ENCODE measurements at places on chromosomes 3 and 15.

- DNase-seq: no peak
Observed at GRCh38 chr15:93479715-93480114, 390.7 kb upstream of the RGMA start.

GRCh38 chr3:33424606-33425452 is 15.4 kb downstream of the UBP1 start:
- no peak for DNase-seq

DNA sequence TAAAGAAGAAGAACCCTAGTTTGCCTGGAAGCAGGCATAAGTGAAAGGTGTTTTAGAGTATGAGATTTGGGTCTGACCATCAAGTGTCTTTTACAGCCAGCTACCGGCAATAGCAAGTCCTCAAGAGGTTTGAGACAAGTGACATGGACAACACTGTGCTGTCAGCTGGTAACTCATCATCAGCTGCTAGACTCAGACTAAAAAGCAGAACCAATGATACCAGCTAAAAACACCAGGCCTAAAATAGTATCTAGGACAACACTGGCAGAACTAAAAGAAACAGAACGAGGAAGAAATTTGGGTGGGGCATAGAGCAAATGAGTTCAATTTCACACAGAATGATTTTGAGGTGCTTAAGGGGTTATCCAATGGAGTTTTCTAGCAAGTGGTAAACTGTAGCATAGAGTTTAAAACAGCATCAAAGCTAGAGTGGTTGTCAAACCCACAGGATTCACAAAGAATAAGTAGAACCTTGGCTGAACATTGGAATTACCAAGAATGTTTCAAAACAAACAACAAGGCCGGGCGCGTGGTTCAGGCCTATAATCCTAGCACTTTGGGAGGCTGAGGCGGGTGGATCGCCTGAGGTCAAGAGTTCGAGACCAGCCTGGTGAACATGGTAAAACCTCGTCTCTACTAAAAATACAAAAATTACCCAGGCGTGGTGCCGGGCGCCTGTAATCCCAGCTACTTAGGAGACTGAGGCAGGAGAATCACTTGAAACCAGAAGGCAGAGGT is 3.9 kb downstream of the CIAO2A start:
- no peak for DNase-seq

DNA sequence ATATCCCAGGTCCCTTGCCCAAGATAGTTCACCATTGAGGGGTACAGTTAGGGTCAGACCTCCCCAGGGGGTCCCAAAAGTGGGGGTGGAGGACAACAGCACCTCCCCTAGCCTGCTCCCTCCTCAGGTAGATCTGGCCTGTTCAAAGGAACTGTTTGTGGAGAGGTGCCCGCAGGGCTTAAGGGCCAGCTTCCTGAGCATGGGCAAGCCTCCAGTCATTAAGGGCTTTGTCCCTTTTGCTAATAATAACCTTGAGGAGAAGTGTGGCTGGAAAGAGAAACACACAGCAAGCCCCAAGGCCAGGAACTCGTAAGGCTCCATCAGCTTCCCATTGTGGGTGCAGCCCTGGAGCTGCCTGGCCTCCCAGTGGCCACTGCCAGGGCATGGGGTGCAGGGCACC is 47.4 kb downstream of the ISG20 start:
- no peak for DNase-seq

DNA sequence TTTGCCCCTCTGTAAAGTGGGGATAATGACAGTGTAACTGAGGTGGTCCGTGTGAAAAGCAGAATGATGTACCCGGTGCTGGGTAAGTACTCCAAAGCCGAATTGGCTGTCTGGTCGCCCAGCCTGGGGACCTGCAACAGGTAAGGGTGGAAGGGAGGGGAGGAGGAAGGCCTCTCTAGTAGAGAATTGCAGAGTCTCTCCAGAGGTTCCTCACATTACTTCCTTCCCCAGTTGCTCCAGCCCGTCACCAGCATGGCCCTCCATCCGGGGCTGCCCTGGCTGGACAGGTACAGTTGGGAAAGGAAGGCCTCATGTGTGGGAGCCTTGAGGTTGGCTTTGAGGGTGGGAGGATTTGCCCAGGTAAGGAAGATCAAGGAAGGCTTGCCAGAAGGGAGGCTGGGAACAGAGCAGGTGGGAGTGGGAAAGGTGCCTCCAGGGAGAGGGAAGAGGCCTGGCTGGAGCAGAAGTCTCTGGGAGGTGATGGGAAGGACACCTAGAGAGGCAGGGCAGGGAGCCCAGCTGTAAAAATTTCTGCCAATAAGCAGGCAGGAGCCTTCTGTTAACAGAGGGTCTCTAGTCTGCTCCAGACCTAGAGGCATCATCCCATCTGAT is 1.7 kb upstream of the PSTPIP1 start:
- no peak for DNase-seq

- peak; percentile 63 for DNase-seq
Observed at GRCh38 chr3:51974963-51975851, at the start of gene ABHD14A. ABHD14A (plus strand) TSS chr3:51975064; CDS start chr3:51975136, 72 bp downstream.

- DNase-seq: no peak
Observed at GRCh38 chr15:32743411-32744140, 25.8 kb downstream of the GREM1 start.

DNA sequence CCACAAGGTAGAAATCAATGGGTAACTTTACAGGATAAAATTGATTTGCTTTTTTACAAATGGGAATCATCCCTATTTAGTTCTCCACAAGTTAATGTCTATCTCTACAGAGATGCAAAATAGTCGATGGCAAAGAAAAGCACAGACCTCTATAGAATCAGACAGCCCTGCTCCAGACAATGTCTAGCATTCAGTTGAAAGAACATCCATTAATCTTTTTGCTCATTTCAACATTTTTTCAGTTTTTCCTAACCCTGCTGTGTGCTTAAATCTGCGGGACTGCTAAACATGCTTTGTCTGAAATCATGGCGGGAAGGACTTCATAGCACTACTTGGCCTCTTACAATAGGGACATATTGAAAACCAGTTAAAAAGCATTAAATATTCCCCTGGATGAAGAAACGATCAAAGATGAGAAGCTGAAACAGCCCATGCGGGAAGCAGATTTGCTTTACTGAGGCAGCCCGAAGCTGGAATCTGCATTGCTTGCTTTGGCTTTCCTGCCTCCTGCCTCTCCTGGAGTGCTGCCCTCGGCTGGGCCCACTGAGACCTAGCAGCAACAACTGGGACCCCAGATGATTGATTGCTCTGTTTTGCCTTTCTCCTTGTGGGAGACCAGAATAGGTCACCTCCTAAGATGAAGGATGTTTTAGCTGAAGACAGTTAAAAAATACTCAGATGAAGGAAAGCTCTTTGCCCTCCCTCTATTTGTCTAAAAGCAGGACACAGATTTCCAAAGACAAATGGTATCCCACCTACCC is 38.5 kb upstream of the RASGRP1 start:
- DNase-seq: no peak

GRCh38 chr3:72006631-72007556 is 221.9 kb upstream of the PROK2 start:
- DNase-seq: no peak

- DNase-seq: no peak
Observed at GRCh38 chr3:196966526-196967401, 1.9 kb downstream of the PIGZ start.

DNA sequence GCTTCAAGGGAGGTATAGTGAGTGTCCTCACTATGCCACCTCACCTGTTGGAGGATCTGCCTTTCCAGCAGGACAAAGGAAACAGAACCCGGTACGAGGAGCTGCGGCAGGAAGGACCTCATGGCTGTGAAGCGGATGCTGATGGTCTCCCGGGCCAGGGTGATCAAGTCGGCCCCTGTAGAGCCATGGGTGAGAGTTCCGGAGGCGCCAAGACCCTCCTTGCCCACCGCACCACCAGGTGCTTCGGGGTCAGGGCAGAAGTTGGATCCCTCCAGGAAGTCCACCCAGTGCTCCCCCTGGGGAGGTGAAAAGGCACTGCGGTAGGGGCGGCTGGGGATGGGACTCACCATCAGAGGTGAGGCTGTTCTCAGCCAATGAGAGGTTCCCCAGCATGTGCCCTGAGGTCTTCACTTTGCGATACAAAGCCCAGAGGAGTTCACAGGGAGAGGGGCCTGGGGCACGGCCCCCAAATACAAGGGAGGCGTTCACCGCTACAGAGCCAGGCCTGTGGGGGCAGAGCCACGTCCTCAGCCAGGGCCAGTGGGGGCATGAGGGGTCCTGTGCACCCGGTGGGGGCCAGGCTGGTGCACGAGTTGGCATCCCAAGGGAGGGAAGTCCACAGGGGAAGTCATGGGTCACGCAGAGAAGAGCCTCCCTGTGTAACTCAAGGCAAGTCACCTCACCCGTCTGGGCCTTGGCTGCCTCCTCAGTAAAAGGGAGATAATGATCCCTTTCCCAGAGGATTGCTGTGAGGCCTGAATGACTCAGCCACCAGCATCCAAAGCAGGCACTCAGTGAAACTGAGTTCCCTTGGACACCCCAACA is 27.7 kb downstream of the C15orf39 start:
- DNase-seq: no peak

DNA sequence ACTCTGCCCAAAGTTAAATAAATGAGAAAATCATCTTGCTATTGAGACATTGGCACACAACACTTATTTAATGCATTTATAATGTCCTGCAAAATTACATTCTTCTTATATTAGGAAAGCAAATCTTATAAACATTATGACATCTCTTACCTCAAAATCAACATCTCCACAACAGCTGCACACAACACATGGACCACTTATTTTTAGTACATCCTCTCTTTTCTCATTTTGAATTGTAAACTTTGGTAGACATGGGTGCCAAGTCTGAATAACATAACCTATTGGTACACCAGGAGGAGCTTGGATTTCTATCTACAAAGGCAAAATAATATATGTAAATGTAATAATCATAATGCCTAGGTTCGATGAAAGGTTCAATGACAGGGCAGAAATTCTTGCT is 23.0 kb downstream of the PLSCR1 start:
- DNase-seq: no peak
